ENCODE measurements at places on chromosomes 7 and 10.

DNA sequence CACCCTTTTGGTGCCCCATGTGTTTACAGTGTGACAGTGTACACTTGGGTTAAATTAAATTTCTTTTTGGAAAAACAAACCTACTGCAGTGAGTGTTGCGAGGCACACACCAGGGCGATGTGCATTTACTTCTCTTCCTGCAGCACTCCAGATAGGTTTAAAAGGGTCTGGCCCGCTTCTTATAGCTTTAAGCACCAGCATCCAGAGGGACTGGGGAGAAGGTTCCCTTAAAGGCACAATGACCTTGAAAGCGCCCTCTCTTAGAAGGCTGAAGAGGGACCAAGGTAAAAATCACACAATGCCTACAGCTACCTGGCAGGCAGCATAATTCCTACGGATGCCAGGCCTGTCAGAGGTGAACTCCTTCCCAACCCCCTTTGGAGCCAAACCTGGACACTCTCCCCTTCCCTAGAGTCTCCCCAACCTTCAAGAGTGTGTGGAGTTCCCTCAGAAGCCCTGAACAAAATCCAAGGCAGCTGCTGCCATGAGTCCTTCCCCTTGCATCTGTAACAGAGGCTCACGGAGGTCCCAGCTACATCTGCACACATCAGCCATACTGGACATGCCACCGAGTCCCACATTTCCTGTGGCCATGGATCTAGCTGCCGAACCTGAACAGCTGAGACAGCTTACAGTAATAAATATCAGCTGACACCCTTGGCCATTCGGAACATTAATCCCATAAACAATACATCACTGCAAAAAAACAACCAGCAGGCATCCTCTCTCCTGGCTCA is 33.2 kb downstream of the TRIM8 start:
- no peak for DNase-seq

GRCh38 chr7:86814661-86815379 is 171.1 kb downstream of the GRM3 start:
- no peak for DNase-seq

DNA sequence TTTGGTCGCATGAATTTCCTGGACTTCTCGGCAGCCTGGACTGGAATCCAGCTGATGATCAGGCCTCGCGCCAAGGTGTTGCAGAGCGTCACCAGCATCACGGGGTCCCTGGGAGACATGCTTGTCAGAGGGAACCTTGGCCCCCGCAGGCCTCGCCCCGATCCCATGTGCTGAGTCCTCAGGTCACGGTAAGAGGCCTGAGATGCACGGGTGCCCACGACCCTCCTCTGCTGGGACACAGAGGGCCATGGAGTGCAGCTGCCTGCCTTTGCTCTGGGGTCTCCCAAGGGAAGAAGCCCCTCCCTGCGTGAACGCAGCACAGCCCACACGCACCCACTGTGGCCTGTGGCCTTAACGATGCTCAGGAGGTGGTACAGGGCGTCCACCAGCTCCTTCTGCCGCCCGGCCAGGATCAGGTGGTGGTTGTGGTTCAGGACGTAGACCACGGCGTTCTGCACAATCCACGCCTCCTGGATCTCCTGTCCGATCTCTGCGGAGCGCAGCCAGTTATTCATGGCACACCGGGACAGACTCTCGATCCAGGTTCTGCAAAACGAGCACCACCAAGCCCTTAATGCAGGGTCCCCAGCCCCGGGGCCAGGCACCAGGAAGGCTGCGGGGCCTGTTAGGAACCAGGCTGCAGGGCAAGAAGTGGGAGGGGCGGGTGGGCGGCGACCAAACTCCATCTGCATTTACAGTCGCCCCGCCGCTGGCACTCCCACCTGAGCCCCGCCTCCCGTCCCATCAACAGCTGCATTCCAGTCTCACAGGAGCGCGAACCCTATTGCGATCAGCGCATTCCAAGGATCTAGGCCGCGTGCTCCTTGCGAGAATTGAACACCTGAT is 29.4 kb downstream of the CFAP46 start:
- no peak for DNase-seq

- DNase-seq = no peak
Observed at GRCh38 chr7:74376256-74377036, 77.3 kb upstream of the GTF2IRD1 start.

- DNase-seq = no peak
Observed at GRCh38 chr10:109956454-109957091, 33.3 kb upstream of the XPNPEP1 start.

DNA sequence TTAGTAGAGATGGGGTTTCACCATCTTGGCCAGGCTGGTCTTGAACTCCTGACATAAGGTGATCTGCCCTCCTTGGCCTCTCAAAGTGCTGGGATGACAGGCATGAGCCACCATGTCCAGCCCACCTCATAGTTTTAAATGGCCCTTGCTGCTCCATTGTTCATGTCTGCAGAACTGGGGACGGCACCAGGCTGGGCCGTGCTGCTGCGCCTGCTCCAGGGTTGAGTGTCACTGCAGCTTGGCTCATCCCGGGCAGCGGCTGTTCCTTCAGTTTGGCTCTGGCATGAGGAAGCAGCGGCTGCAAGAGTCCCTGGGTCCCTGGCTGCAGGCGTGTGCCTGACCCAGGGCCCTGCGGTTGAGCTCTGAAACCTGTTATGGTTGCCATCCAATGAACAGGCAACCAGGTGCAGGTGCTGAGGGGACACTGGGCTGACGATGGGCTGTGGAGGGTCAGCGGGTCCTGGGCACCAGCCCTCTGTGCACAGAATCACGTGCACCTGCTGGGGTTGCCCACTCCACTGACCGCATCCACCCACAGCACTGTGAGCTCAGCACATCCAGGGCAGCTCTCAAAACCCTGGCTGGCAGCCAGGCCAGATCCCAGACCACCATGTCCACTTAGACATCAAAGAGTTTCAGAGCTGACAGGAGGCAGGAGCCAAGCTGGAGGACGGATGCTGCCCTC is 70.2 kb upstream of the PPP2R2D start:
- DNase-seq = no peak

GRCh38 chr10:128985036-128985435 is 482.0 kb upstream of the MGMT start:
- no peak for DNase-seq

DNA sequence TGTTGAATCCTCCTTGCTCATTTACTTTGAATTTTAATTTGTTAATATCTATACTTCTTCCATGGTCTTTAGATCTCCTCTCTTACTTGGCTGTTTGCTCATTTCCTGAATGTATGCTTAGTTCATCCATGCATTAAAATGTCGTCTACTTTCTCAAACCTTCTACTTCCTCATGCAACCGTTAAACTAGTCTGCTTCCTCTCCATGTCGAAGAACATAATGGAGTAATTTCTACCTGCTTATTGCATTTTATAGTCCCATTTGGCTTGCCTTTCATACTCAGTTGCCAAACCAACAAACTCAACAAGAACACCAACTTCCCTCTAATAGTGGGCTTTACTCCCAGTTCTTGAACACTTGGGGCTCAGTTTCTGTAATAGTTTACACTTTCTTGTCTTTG is 43.8 kb upstream of the SEMA3D start:
- DNase-seq = no peak

- DNase-seq = no peak
Observed at GRCh38 chr7:37577412-37577811, 106.2 kb upstream of the GPR141 start.

DNA sequence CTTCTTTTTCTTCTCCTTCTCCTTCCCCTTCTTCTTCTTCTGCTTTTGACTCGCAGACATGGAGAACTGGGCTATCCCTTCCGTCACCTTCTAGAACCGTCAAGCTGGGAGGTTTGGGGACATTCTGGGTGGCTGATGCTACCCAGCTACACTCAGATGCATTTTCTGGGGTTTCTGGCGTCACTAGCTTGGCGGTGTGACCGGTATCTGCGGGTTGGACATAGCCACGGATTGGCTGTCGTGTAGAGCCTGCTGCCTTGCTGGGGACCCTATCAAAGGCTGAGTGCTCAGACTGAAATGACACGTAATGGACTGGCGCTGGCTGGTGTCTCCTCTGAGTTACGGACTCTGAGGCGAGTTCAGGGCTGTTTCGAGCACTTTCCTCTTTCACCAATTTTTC is 101.7 kb downstream of the SVIL start:
- DNase-seq = no peak

DNA sequence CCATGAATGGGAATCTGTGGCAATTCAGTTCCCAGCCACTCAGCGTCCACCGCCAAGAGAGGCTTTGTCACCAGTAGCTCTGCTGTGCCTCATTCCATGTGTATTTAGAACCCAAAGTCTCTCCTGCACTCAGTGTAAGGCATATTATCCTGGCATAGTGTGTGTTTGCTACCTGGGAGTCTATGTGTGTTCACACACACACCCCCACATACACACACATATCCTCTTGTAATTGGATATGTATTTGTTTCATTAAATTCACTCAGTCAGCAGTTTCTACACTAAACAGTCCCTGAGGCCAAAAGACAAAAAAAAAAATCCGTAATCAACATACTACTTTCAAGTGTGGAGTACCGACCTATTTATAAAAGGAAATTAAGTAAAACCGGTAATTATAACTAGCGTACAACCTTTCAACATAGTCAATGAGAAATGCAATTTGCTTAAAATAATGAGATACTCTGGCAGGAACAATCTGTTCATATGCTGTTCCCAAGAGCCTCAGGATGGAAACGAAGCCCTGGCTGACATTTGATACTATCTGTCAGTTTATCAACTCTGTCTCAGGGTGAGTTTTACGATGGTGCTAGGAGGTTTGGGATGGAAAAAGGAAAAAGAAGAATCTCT is 425.8 kb upstream of the CELF2 start:
- DNase-seq = no peak

- no peak for DNase-seq
Observed at GRCh38 chr7:21526007-21526406, 16.8 kb upstream of the DNAH11 start.

- DNase-seq = no peak
Observed at GRCh38 chr7:104530251-104530650, 201.8 kb downstream of the LHFPL3 start.

GRCh38 chr10:5479481-5480161 is 19.7 kb downstream of the CALML5 start:
- DNase-seq = no peak

- no peak for DNase-seq
Observed at GRCh38 chr7:30136743-30137485, 2.1 kb downstream of the MTURN start.

DNA sequence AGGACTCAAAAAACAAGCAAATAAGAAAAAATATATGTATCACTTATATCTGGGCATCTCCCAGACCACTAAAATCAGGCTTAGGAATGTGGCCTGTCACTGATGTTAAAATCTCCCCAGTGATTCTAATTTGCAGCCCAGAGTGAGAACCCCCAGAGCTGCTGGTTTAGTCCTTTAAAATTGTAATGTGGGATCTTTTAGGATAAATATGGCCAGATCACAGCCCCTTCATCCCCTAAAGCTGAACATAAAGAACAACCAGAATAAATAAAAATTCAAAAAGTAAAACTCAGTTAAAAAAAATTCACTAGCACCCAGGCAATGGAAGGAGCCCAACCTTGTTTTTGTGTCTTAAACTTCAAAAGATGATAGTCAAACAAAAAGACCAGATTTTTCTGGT is 46.4 kb upstream of the MTURN start:
- no peak for DNase-seq

DNA sequence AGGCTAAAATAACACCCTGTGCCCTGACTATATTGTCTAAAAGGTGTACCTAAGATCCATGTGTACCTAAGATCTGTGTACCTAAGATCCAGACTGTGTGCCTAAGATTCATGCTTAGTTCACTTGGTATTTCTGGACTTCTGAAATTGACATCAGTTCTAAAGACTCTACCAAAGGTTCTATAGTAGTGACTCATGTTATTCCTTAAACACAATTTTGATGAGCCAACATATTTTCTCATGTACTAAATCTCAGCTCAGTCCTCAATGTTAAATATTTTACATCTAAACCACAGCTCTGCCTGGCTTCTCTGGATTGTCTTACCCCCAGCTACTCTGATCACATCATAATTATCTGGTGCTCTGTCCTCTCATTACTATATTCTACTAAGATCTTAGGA is 802.3 kb upstream of the SORCS1 start:
- no peak for DNase-seq

DNA sequence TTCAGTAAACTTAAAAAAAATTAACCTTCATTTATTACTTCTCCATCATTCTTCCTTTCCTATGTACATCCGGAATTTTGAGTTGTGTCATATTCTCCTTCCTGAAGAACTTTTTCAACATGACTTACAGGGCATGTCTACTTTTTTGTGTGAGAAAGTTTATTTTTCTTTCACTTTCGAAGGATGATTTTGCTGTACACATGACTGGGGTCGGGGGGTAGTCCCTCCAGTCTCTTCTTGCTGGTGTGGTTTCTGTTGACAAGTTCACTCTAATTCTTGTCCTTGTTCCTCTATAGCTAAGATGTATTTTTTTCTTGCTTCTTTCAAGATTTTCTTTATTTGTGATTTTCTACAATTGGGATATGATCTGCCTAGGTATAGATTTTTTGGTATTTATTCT is 55.8 kb downstream of the INPP5A start:
- DNase-seq = no peak

DNA sequence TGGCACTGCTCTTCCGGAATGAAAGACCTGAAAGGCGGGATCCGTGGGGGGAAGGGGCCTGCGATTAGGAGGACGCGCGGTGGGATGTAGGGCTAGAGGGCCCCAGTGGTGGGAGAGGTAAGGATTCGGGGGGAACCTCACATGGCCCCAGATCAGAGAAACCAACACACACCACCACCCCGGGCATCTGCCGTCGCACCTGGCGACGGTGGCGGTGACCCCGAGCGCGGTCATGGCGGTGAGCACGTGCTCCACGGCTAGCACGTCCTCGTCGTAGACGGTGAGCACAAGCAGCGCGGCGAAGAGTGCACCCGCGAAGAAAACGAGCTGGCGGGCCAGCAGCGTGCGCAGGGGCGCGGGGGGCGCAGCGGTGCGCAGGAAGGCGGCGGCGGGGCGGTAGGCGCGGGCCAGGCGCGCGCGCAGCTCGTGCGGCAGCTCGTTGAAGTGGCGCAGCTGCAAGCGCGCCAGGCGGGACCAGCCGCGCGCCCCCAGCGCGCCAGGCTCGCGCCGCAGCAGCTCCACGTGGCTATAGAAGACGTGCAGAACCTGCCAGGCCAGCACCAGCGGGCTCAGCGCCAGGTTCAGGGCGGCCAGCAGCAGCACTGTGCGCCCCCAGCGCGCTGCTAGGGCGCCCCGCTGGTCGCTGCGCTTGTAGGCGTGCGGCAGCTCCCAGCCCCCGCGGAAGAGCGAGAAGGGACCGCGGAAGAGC is 5.7 kb downstream of the ATG9B start:
- no peak for DNase-seq

DNA sequence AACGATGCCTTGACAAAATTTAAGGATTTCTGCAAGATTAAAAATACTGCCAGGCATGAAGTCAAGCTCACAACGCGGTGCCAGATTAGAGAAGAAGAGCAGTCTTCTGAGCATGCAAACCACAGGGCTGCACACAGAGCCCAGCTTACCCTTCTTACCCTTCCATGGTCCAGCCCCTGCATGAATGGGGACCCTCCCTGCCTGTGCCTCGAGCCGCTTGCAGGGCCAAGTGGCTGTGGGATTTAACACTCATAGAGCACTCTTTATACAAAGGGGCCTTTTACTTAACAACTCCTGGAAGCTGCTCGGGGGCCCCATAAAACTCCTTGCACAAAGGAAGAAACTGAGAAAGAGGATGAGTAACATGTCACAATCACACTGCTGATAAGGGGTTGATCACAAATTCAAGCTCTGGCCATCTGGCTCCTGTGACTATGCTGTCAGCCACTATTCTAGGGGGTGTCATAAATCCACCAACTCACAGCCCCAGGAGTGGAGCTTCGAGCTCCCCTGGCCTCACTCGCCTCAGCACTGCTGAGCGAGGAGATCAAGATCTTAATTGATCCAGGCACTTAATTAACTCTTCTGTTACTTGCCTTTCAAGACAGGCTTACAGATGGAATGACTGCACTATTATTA is 514.8 kb downstream of the TNS3 start:
- no peak for DNase-seq

GRCh38 chr10:1197384-1197783 is 141.2 kb downstream of the WDR37 start:
- DNase-seq = no peak

Data from D721Med (cell line).